ENCODE measurements at places on chromosomes 16 and 17.

- DNase-seq: no peak
Observed at GRCh38 chr16:30054959-30055553, 10.5 kb upstream of the ALDOA start.

DNA sequence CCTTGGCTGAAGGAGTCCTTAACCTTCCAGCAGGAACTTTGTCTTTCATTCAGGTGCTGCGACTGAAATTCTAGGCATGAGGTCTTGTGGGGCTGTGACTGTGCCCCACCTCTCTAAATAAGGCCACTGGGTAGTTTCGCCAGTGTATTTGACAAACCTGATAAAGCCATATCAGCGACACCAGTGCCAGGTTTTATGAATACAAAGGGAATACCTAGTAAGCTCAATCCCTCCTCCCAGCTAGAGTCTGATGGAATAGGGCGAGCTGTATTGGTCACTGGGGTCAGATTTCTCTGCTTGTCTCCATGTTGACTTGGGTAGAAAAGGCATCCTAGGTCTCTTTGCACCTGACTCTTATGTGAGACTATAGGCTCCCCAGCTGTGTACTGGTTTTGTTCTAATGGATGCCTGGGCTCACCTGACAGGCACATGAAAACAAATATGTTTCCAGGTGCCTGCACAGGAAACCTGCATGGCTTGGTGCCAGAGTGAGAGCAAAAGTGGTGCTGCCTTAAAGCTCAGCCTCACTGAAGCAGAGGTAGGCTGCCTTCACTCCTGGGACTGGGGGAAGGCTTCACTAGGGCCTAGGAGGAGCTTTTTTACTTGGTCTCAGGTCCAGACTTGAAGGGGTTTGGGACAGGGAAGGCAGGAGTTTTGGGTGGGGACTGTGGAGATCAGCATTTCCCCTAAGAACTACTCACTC, 8.3 kb downstream of the SLC7A6 start:
- no peak for DNase-seq

GRCh38 chr16:51003850-51004566, 147.1 kb downstream of the SALL1 start:
- no peak for DNase-seq

GRCh38 chr17:6366221-6366666, 68.7 kb downstream of the AIPL1 start:
- DNase-seq: no peak

Data from cardiac fibroblast (primary cell).